ENCODE measurements at places on chromosomes 12 and 14. TPM values are rescaled to one million over a fixed set of nuclear protein-coding genes. Genes with fewer than 3 reads are reported as not detected.

The TAS2R8 gene
- total RNA-seq, result 0.45 TPM

The HHIPL1 gene
- total RNA-seq, result 0.14 TPM

The LMNTD1 gene
- not detected for total RNA-seq

- DNase-seq, result no peak
Measured at GRCh38 chr12:27255806-27256205, 11.7 kb downstream of the STK38L start.

GRCh38 chr12:75998292-75999063, 33.1 kb downstream of the PHLDA1 start:
- DNase-seq, result no peak

DNA sequence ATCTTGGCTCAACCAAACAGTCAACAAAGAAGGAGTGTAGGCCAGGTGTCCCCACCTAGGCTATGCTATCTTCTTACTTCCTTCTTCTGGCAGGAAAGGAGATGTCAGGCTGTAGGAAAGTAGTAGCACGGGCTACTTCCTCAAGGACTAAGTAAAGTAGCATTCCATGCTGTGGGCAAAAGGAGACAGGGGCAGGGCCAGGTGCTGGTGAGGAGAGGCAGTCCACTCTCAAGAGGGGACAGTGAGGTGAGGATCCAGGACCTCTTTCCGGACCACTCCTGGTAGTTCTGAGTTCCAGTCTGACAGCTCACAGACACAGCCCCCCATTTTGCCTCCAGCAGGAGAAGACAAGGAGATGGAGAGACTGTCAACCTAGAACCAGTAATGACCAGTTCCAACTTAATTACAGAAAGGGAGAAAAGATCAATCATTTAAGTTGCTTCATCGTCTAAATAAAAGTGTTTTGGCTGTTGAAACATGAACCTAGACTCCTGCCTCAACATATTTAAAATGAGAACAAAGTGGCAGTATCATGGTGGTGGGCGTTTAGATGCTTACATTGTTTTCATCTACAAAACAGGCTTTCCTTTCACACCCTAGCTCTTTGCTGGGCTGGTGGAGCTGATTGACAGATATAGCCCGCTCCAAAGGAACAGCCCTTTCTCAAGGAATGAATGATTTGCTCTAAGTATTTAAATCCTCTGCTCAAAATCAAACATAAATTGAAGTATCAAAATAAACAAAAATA, 5.1 kb upstream of the SSTR1 start:
- no peak for DNase-seq

DNA sequence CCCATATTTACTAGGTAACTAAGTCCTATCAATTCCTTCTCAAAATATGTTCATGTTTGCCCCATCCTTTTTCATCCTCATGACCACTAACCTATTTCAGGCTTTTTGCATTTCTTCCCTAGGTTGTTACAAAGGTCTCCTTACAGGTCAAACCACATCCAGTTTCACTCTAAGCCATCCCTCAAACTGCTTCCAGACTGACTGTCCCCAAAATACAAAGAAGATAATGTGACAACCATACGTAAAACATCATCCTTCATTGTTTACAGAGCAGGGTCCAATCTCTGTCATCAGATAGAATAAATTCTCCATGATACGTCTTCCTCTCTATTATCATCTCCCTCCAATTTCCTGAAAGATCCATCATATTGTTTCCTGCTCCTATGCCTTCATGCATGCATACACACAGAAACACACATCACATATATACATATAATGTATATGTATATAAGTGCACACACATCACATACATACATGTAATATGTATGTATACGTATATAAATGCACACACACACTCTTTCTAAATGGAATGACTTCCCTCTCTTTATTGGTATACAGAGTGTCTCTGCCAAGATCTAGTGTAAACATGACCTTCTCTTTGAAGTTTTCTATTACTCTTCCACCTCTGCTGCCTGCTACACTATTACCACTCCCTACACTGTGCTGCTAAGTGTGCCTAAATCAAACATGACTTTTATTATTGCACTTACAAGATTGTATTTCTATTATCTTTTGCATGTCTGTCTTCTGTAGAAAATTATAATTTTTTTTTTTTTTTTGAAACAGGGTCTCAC, 30.7 kb upstream of the EPS8 start:
- DNase-seq, result no peak

DNA sequence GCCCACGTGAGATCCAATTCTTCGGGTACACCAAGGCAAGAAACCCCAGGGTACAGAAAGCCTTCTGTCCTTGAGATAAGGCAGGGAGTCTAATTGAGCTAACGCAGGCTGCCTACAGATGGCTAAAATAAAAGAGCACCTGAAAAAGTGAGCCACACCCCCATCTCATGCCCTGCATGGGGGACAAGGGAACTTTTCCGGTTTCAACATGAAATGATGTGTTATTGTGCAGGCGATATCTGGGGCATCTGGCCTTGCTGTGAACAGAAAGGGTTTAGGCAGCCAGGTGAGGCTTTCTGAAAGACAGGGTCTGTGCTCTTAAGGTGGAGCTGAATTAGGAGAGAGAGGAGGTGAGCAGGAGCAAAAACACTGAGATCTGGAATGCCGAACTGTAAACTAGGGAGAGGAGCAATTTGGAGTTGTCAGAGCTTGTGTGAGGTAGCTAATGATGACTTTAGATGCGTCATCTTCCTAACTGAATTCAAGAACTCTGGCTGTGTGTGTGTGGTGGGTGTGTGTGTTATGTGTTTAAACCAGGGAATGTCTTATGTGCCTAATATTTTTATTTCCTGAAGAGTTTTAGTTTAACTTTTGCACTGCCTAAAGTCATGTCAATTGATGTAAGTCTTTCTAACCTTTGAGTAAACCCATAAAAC, 20.1 kb upstream of the LDHB start:
- DNase-seq, result no peak

DNA sequence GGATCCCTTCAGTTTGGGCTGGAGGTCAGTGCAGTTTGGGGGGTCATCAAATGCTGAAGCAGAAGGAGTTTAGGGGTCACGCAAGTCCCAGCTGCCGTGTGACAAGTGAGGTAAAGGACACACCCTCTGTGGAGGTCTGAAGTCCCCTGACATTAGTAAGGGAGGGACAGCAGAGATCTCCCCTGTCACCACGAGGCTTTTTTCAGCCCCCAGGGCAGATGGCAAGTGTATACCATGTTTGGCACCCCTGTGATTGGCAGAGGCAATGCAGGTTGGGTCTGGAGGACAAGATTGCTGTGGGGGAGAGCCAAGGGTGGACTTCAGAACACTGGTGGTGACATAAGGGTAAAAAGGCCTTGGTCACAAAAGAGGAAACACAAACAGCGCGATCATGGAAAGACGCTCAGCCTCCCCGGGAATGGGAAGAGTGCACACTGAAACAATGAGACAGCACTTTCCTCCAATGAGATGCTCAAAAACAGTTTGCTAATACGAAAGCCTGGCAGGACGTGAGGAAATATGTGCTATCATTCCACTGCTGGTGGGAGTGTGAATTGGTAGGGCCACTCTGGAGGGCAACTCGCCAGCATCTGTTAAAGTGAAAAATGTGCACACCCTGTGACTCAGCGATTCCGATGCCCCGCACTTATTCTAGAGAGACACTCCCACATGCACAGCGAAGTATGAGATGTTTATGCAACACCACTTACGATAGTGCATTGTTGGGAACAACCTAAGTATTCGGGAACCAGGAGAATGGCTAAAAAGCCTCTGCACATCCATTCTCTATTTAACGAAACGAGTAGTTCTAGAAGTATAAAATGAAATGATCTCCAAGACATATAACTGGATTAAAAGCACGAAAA, 14.4 kb upstream of the CD27 start:
- DNase-seq, result no peak

DNA sequence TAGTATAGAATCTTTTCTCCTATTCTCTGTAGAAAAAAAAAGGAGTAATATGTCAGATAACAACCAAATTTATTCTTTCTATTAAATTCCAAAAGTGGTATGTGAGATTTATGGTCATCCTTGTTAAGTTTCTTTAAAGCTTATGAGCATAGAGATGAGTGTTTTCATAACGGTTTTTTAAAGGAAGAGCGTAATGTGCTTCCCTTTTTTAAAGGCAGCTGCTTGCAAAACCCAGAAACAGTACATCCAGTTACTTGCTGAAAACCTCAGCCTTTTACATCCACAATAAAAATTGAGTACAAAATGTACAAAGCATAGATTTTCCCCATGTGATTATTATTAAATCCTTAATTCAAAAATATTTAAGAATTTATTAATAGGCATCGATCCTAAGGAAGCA, 53.6 kb upstream of the CD163 start:
- no peak for DNase-seq

DNA sequence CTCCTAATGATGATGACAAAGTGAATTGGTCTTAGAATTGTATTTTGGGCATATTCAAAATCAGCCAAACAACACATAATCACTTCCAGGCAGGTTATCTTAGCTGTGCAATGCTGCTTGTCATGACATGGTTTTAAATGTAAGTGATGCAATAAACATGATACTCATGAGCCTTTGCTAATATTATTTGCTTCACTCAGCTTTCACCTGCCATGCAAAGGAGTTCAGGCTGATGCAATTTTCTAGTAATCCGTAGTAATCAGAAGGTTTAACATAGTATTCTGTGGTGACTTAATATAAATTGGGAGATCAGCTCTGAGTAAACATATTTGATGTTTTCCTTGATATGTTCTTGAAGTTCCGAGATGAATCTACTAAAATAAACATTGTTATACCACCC, 29.1 kb downstream of the TMEM260 start:
- no peak for DNase-seq

DNA sequence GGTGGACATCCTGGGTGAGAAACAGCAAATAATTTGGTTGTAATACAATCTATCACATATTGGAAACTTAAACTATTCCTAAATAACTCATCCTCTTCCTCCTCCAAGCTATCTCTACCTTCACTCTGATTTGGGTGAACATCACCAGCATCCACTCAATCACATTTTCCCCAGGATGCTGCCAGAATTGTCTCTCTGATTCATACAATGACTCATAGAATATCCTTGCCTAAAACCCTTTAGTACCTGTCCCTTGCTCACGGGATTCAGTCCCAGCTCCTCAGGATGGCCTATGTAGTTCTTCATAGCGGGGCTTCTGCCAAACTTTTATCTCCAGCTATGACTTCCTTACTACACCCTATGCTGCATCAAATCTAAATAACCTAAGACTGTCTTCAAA, 146.8 kb downstream of the EMP1 start:
- DNase-seq, result no peak

GRCh38 chr14:62662811-62663455, 382.3 kb downstream of the KCNH5 start:
- peak; percentile 50 for DNase-seq

- no peak for DNase-seq
Measured at GRCh38 chr14:52397844-52398243, 83.7 kb downstream of the PTGER2 start.

- DNase-seq, result no peak
Measured at GRCh38 chr12:109892748-109893147, 7.3 kb upstream of the TCHP start.

DNA sequence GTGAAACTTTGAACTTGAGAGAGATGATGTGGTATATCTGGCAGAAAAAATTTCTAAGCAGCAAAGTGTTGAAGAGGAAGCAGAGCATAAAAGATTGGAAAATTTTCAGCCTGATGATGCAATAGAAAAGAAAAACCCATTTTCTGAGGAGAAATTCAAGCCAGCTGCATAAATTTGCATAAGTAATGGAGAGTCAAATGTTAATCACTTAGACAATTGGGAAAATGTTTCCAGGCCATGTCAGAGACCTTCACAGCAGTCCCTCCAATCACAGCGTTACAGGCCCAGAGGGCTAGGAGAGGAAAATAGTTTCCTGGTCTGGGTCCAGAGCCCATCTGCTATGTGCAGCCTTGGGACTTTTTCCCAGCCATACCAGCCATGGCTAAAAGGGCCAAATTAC, 469.0 kb upstream of the FOXG1 start:
- peak; percentile 43 for DNase-seq

DNA sequence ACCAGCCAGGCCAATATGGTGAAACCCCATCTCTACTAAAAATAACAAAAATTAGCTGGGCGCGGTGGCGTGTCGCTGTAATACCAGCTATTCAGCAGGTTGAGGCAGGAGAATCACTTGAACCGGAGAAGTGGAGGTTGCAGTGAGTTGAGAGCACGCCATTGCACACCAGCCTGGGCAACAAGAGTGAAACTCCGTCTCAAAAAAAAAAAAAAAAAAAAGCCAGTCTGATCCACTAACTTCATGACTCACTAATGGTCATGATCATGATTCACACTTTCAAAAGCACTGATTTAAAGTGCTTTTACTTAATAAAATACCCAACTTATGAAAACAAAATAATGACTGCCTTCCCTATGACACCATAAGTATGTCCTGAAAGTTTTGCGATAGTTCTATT, 38.4 kb upstream of the CPM start:
- peak; percentile 52 for DNase-seq

DNA sequence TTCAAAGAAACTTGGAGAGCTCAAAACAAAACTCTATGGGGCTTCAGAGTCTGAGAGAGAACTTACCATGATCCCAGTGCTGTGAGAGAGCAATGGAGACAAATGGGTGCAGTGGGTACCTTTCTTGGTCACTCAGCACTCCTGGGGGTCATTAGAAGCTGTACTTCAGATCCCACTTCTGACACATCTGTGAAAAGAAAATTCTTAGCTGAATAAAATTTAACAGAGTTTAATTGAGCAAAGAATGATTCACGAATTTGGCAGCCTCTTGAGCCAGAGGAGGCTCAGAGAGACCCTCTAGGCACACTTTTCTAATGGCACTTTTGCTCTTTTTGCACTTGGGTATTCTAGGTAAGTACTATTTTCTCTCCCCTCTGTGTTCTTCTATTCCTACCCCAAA, 96.8 kb upstream of the SYT10 start:
- DNase-seq, result no peak

GRCh38 chr14:75092698-75093097, 23.3 kb downstream of the ZC2HC1C start:
- DNase-seq, result no peak

GRCh38 chr12:112851024-112851777, 55.6 kb upstream of the OAS1 start:
- DNase-seq, result no peak

DNA sequence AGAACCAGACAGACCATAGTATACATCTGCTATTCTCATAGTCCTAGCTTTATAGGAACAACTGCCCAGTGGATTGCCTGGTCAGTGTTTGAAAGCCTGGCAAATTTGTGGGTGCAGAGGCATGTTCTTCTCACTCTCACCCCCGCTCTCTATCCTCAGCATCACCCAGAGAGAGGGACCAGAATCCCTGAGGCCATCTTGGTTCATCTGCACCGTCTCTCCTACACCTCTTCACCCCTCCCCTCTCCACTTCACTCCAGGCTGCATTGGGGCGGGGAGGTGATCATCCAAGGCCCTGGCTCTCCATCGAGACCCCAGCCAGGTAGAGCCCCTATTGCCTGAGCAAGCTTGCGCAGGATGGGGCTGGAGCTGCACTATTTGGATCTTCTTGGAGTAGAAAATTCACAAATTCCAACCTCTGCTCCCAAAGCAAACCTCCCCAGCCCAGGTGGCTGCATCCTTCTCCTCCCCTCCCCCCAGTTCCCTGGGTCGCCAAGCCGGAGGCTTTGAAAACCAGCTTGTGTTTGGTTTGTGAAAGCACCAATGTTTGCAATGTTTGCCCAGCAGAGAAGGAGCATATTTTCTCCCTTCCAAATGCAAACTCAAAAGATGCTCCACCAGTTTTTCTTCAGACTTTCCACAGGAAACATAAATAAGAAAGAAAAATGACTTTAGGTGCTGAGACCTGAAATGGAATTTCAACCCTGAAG, 18.6 kb upstream of the COL2A1 start:
- DNase-seq, result no peak
